ENCODE measurements at places on chromosomes 13 and 19.

DNA sequence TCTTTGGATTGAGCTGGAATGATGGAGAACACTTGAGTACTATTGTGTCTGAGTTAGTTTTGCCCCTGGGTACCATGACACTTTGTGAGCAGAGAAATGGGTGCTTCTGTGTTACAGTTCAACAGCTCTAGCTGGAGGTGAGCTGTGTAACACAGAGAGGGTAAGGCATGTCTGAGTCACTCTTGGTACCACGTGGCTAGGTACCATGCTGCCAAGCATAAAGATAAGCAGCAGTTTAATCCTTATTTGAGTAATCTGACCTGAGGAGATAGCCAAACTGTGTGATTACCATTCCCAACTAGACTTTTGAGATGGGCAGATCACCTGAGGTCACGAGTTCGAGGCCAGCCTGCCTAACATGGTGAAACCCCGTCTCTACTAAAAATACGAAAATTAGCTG, 122.0 kb downstream of the OLFM4 start:
- no peak for DNase-seq

DNA sequence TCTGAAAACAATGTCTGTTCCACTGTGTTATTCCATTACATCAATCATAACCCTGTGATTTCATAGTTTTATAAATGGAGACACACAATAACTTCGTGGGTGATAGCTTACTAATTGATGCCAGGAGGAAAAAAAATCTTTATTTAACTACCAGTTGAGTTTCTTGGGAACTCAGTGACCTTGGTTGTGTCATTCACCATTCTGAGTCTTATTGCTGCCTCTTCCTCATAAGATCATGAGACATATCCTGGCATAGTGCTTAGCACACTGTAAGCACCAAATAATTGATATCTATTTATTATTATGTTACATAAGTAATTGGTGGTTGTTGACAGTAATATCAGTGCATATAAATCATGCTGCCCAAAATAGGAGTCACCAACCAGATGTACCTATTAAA, 39.1 kb upstream of the SIN3B start:
- DNase-seq = no peak

DNA sequence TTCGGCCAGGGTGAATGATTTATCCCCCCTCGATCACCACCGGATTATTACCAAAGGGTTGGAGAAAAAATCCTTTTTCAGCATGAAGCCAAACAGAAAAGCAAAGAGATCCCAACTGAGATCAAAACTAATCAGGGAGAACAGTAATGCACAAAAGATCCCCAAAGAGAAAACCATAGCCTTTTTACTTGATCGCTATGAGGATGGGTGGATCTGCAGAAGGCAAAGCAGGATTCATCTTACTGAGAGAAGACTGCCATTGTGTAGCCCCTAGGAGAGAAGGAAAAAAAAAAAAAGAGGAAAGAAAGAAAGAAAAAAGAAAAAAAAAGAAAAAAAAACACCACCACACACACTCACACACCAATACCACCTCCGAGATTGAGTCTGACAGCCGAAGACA, at the start of gene FGF14:
TSS of gene FGF14 (minus strand) at position 283 of the 400 bp plus-strand sequence.
- DNase-seq = no peak

- no peak for DNase-seq
These were observed 8.4 kb downstream of the NPHS1 start for GRCh38 chr19:35843676-35844481.

DNA sequence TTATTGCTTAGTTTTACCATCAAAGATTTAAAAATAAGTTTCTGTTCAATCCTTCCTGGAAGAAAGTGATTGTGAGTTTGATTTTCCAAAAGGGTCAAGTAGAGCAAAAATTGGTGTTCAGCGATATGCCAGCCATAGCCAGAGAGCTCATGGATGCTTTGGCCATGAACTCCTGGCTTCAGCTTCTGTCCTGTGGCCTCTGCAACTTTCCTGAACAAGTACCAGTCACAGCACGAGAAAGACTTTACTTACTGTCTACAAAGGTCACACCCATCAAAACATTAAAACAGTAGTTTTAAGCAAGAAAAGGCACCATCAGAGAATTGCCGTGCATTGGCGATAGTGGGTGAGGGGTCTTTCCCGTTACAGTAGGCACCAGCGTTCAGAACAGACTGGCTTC, 753.0 kb upstream of the SGCG start:
- no peak for DNase-seq

- DNase-seq = no peak
These were observed 13.1 kb downstream of the DNM2 start for GRCh38 chr19:10730932-10731331.

Measured in AG04449 (cell line).